ENCODE measurements at places on chromosomes 12 and 14. TPM values are rescaled to one million over a fixed set of nuclear protein-coding genes. Genes with fewer than 3 reads are reported as not detected.

DNA sequence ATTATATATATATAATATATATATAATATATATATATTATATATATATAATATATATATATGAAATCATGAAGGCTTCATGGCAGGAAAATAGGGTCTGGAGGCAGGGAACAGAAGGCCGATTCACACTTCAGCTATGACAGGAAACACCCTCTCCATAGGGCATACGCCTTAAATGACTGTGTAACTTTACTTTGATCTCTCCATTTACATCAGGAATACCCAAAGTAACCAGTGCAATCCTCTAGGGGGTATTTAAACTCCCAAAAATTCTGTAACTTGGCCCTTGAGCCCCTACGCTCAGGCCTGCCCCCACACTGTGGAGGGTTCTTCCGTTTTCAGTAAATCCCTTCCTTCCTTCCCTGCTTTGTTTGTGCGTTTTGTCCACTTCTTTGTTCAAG is 40.4 kb upstream of the PPP2R5C start:
- no peak for DNase-seq

GRCh38 chr14:68223631-68224030 is 404.1 kb downstream of the RAD51B start:
- no peak for DNase-seq

DNA sequence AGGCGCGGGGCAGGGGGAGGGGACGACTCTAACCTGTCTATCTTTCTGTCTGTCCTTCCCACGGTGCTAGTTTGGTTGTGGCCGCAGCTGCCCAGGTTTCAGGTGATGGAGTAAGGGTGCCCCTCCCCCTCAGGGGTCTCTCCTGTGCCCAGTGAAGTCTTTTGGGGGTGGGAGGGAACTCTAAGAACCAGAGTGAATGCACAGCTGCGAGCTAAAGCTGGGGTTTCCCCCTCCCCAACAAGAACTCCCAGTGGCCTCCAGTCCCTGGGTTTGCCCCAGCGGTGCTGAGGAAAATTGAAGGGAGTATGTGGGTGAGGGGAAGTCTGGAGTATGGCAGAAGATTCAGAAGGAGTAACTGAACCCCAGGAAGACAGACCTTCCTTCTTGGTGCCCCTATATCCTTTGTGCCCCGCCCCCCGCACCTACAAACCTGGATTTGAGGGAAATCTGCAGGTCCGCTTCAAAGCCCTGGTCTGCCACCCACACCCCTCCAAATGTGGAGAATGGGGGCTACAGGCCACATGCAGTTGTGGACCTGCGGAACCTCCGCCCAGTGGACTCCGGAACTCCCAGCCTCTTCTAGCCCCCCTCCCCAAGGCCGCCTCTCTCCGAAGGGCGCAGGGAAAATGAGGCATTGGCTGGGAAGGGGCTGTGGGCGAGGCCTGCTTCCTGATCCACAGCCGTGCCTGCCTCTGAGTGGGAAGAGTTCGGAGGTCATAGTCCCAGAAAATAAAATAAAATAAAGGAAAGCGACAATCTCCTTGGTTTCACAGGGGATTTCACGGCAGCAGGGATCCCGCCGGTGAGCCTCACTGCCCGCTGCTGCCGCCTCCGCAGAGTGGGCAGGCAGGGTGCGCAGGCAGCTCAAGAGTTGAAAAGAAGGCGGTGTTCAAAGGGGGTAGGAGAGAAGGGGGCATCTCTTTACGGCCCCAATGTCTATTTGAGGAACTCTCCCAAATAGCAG is 3.4 kb upstream of the HOXC9 start:
- no peak for DNase-seq

Gene KLHDC1
- total RNA-seq: 7.7 TPM

DNA sequence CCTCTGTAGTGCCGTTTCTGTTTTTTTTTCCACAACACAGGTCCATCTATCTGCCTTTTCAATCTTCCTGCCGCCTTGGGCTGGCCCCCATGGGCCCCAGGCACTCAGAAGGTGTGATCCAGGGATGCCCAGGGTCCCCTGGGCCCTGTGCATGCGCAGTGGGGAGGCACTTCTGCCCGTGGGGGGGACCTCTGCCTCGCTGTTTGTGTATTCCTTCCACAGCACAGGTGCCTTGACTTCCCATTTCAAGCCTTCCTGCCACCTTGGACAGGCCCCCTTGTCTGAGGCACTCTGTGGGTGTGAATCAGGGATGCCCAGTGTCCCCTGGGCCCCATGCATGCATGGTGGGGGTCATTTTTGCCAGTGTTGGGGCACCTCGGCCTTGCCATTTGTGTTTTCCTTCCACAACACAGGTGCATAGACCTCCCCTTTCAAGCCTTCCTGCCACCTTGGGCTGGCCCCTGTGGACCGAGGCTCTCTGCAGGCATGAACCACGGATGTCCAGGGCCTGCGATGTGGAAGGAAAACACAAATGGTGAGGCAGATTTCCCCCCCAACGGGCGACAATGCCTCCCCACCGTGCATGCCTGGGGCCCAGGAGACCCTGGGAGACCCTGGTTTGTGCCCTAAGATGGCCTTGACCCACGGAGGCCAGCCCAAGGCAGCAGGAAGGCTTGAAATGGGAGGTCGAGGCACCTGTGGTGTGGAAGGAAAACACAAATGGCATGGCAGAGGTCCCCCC is 366.5 kb downstream of the ALG10 start:
- DNase-seq: no peak

GRCh38 chr12:62192180-62192902 is 67.9 kb upstream of the USP15 start:
- DNase-seq: no peak

DNA sequence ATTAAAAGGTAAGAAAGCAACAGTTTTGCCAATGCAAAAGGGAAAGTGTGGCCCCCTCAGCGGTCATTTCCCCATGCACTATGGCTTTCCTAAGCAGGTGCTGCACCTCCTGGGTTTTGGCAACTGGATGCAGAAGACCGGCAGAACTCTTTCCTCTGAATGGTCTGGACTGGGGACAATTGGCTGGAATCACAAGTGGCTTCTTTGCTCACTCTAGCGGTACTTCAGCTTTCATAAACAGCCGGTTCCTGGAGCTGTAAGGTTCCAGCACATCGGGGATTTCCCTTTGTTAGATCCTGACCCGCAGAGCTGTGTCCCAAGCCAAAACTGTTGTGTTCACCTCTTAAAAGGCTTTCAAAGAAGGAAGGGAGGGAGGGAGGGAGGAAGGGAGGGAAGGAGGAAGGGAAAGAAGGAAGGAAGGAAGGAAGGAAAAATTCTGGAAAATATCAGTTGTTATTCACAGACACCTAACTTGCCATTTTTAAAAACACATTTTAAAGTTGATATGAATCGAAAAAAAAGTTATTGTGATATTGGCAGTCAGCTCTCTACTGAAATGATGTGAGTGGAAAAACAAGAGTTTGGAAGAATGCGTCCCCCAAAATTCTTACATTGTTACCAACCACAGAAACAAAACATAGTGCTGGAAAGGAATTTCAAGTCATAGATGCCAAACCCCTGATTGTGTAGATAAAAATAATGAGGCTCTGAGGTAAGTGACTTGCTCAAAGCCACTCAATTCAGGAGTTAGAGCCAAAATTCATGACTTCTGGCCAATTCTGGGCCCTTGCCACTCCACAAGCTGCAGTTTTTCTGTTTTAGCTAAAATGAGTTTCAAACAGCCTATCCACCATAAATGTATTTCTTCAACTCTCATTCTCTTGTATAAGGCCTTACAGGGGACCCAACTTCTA is 220.6 kb upstream of the HMGA2 start:
- peak; percentile 37 for DNase-seq

- peak; percentile 96 for DNase-seq
Measured at GRCh38 chr14:68816183-68816942, 23.5 kb upstream of the ZFP36L1 start.

GRCh38 chr12:108515916-108516315 is 839 bp downstream of the FICD start:
- DNase-seq: no peak

Gene FAM222A
- 5.6 TPM for total RNA-seq

Gene TAS2R14
- total RNA-seq: 0.67 TPM

Measured in heart left ventricle (tissue), 16 donors.